A549 (cell line): ENCODE measurements at places on chromosomes 1 and 21. TPM values are rescaled to one million over a fixed set of nuclear protein-coding genes. Genes with fewer than 3 reads are reported as not detected.

RAB25 gene
- polyA plus RNA-seq: not detected in 3 replicates

PDPN gene
- polyA plus RNA-seq: not detected in 3 replicates

GRCh38 chr1:23209770-23210169 lies 7.5 kb downstream of the HTR1D start:
- DNase-seq: no peak

- DNase-seq: no peak
Observed at GRCh38 chr1:242219905-242220304, 221.0 kb upstream of the MAP1LC3C start.
